Cortex of kidney (tissue), 1 donor: ENCODE measurements at places on chromosomes 12 and 14.

- no peak for DNase-seq
These were observed 73.4 kb downstream of the C12orf42 start for GRCh38 chr12:103422328-103422727.

DNA sequence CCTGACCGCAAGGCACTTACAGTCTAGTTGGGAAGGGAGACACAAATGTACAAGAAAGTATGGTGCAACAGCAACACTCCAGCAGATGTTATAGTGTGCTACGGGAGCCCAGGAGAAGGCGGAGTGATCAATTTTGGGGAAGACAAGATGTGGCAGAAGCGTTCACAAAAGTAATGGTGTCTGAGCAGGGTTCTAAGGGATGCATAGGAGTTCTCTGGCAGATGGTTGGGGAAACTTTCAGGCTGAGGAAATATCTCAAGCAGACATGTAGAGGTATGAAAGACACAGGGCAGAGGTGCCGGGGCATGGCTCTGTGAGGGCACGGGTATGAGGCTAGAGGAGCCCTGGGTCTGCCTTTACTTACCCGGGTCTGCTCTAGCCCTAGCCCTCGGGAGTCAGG lies 5.1 kb upstream of the TNFRSF1A start:
- DNase-seq, result no peak

- no peak for DNase-seq
These were observed 113.1 kb downstream of the TTC6 start for GRCh38 chr14:37708481-37708880.

DNA sequence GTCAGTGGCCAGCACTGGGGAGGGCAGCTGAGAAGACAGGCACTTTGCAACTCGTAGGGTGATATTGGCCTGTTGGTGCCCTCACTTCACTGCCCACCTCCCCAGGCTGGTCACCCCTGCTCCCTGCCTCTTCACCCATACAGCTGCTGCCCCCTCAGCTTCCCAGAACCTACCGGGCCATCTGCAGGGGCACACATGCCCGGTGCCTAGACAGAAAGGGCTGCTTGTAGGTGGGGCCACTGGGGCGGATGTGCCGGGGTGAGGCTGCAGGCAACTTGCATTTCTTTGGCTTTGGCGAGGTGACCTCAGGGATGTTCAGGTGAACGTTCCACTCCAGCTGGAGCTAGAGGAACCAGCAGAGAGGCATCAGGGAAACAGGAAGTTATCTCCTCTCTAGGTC lies 17.2 kb downstream of the FAM186B start:
- no peak for DNase-seq

DNA sequence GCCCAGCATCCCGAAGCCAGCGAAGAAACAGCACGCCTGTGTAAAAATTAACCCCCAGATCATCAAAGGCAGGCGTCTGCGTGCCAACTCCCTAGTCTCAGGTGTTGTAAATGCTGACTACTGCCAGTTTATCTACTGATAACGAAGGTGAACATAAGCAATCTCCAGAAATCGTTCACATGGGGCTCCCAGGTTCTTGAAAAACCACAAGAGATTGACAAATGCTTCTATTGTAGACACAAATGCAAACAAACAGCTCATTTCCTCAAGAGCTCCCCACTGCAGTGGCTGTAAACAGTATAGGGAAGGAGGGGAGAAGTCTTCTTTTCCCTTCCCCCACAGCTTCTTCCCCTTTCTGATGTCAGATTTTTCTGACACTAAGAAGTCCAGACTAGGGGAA lies 5.3 kb upstream of the PLEKHG3 start:
- no peak for DNase-seq

GRCh38 chr12:1993341-1993740 lies 10.9 kb downstream of the DCP1B start:
- no peak for DNase-seq

DNA sequence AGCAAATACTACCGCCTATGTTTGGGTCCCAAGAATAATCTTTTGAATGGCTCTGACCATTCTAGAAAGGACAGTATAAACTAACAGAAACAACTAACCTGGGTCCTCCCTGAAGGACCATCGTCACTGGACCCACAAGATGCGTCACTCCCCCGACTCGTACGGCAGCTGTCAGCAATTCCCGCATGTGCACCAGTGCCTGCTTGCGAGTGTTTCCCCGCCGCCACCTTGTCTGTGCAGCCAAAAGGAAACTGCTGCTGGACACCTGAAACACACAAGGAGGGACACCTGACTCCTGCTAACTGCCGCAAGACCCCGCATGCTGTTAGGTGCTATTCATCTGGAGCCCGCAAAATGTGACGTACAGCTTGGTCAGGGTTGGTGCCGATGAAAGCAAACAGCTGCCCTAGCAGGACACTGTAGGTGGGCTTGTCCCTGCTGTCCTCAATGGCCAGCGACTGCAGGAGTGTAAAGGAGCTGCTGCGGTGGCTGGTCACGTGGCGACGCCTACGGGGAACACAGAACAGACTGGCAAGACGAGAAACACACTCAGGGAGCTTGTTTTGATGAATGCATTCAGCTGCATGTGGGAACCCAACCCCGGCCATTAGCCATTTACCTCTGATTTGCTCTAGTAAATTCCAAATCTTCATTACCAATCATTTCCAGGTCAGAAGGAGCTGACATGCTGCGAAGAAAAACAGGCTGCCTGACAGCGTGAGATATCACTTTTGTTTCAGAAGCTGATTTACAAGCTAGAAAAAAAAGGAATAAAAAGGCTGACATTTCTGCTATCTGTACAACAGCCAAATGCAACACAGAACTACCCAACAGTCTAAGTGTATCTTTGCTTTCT lies 118.1 kb downstream of the TRAFD1 start:
- no peak for DNase-seq
